ENCODE measurements at places on chromosomes 3 and 15.
A peak's percentile ranks its signal among the peaks of the same experiment; 100 is the strongest.

DNA sequence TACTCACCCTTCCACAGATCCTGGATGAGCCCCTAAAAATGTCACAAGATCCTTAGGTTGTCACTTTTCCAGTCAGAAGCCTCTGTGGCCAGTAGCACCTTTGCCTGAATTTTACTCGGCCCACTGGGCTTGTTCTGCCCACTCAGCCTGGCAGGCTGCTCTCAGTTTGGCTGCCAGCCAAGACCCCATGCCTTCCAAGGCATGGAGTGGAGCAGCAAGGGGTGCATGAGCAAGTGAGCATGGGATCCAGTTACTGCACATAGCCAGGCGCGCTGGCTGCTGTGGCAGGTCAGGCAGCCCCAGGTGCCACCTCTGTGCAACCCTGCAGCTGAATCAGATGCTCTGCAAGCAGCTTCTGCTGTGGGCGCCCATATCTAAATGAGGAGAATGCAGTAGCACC is 79.3 kb downstream of the CGGBP1 start:
- DNase-seq: no peak

DNA sequence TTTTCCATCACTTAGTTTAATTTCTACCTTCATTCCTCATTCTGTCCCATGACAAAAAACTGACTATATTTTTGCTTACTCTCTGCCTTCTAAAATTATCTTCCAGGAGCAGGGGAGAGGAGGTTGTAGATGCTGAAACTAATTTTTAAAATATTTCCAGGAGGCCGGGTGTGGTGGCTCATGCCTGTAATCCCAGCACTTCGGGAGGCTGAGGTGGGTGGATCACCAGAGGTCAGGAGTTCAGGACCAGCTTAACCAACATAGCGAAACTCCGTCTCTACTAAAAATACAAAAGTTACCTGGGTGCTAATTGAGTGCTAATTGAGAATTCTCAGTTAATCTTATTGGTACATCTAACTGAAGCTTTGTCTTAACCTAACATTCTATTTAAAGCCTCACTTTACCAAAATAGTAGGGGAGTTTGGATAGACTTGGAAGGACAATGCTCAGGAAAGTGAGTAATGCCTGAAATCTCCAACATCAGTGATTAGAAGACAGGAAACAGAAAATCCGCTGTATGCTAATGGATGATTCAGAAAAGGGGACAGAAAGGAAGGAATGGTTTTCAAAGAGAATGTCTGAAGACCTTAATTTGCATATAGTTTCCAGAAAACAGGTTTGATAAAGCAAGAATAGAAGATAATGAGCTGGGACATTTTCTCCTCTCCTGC is 336.1 kb downstream of the GBE1 start:
- no peak for DNase-seq

- DNase-seq: no peak
These were observed 152.1 kb upstream of the TBC1D5 start for GRCh38 chr3:17894434-17895060.

- no peak for DNase-seq
These were observed 55.3 kb upstream of the CCR4 start for GRCh38 chr3:32896143-32896542.

DNA sequence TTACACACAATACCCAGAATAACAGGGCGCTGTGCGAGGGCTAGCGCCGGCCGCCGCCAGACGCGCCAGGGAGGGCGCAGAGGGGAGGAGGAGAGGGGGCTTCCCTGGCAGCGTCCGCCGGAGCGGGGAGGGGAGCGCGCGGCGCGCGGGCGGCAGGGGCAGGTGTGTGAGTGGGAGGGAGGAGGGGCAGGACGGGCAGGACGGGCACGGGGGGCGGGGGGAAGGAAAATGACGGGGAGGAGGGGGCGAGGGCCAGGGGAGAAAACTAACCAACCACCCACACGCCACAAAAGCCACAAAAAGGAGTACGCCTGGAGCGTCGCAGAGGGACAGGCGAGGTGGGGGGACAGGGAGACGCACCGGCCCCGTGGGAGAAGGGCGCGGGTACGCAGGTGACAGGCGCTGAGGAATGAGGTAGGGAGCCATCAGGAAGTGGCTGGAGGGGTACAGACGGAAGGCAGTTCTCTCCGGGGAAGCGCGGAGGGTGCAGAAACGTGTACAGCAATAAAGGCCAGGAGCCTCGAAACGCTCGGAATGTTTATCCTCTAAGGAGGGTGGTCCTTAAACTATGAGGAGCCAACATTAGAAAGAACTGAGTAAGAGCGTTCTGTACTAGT is 610 bp upstream of the SATB1 start:
- peak; percentile 81 for DNase-seq

DNA sequence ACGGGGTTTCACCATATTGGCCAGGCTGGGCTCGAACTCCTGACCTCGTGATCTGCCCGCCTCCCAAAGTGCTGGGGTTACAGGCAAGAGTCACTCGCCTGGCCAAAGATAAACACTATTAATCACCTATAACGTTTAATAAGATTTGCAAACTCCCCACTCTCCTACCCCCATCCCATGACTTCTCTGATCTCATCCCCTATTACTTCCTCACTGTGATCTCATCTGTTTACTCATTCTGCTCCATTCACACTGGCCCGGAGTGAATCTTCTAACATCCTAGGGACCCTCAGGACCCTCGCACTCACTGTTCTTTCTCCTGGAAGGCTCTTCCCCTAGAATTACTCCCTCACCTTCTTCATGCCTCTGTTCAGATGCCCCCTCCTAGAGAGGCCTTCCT is 78.9 kb downstream of the DGKG start:
- no peak for DNase-seq

- DNase-seq: peak; percentile 20
These were observed 15.5 kb upstream of the ATP8B4 start for GRCh38 chr15:50134524-50135024.

GRCh38 chr3:42537350-42537749 is 34.9 kb downstream of the VIPR1 start:
- no peak for DNase-seq

DNA sequence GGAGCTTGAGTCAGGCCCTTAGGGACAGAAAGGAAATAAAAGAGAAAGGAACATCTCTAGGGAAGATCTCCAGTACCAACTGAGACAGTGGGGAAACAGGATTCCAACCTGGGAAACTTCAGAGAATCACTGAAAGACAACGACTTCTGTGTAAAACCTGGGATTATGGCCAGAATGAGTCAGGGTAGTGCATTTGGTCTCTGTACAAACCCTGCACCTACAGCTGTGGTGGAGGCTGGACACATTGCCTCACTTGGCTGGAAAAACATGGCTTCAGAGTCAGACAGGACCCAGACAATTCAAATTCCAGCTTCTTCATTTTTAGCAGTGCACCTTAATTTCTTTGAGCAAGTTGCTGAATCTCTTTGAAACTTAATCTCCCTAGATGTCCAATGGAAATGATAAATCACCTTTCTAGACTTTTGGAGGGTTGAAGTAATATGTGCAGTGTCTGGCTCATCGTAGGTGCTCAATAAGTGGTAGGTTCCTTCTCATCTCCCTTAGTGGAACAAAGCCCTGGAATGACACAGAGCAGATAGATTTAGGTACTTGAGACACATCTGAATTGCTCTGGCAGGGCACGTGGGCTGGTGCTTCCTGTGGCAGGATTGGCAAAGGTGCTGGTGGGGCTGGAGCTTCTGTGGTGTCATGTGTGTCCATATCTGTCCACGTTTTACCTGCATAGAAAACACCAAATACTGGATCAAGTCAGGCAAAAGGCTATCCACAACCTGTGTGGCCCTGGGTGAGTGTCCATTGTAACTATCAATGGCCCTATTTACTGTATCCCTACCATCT is 6.1 kb upstream of the CLSTN2 start:
- DNase-seq: no peak

DNA sequence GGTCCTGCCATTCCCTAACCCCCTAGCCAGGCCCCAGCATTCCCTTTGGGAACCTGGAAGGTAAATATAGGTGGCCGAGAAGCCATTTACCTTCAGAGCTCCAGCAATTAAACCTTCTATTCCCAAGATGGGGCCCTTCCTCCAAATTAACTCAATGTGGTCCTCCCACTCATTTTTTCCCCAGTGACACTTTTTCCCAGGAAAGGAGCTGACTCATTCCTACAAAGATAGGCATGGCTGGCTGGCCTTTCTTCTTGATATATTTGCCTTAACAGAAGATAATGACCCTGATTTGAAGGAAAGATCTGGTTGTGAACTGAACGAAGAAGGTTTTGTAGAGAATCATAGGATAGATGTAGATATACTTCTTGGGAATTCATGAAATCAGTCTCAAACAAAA is 279.0 kb upstream of the VEPH1 start:
- no peak for DNase-seq

DNA sequence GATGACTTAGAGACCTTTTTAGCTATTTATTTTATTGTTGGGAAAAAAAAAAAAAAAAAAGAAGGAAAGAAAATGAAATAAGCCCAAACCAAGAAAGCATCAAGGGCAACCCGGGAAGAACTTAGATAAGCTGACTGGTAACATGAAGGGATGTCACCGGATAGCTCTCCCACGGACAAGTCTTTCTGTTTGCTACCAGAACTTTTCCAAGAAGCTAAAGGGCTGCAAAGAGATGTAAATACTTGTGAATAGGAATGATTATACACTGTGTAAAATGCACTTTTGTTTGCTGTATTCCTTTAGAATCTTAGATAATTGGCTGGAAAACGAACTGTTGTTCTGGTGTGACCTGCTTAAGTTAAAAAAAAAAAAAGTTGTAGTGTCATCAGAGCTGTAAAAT is 2.8 kb downstream of the FOXB1 start:
- DNase-seq: no peak

- DNase-seq: no peak
These were observed 32.9 kb upstream of the RAD18 start for GRCh38 chr3:8996216-8996615.

- no peak for DNase-seq
These were observed 444.7 kb downstream of the MAGI1 start for GRCh38 chr3:65593780-65594752.

DNA sequence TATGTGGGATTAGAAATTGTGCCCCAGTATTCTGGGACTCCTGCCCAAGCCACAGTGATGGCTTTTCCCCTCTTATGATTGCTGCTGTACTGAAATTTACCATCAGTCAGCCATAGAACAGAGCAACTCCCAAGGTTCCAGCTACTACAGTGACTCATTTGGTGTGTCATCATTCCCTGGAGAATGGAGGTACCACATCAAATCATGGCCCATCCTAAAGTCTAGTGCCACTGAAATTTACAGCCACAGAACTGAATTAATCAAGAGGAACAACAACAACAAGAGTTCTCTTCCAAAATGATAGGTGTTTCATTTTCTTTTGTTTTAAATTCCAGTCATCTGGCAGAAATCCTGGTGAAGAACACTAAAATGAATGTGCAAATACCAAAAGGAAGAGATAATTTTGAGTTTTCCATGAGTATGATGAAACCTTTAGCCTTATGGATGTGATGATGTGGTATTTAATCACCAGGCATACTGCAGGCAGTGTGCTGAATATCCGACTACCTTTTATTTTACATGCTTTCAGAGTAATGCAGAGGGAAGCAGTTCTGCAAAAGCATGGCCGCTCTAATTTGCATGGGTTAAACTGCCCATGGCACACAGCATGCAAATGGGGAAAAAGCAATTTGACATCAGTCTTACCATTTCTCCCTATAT is 75.6 kb upstream of the SLC2A2 start:
- no peak for DNase-seq

DNA sequence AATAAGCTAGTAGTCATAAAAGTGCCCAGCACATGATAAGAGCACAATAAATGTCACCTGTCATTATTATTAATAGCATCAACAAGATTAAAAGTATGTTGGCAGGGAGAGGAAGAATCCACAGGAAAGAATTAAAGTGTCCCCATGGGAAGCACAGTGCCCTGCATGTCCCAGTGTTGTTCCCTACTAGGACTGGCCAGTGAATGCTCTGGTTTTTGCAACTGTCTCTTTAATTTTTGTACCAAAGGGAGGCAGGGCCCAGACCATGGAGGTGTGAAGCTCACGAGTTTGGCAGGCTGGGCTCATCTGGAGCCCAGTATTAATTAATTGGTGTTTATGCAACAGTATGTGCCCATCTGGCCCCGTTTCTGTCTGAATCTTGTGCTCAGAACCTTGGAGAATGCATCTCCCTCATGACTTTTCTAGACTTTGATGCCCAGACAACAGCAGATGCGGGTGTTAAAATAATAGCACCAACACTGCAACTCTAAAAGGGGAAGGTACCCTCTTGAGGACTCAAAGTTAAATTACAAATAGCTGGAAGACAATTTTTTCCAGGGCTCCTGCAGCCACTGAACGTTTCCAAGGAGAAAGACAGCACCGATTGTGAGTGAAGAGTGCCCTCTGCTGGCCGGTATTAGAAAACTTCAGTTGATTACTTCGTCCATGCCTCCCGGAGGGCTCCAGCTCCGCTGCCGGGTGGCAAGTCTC is 71.9 kb upstream of the SPATA12 start:
- DNase-seq: peak; percentile 73

DNA sequence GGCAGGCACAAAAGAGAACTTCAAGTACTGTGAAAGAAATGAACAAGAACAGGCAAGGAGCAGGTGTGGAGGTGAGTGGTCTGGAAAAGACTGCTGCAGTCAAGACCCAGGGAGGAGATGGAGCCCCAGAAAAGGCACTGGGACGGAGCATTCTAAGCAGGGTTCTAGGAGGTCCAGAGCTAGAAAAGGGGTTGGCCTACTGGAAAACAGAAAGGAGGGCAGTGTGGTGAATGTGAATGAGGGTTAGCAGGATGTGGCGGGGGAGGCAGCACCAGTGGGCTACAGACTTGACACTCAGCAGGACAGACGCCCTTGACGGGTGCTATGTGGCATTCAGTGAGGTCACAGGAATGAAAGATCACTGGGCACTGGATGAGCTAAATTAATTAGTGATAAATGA is 75.7 kb downstream of the SENP2 start:
- no peak for DNase-seq

GRCh38 chr3:29694783-29695182 is 413.9 kb downstream of the RBMS3 start:
- no peak for DNase-seq

DNA sequence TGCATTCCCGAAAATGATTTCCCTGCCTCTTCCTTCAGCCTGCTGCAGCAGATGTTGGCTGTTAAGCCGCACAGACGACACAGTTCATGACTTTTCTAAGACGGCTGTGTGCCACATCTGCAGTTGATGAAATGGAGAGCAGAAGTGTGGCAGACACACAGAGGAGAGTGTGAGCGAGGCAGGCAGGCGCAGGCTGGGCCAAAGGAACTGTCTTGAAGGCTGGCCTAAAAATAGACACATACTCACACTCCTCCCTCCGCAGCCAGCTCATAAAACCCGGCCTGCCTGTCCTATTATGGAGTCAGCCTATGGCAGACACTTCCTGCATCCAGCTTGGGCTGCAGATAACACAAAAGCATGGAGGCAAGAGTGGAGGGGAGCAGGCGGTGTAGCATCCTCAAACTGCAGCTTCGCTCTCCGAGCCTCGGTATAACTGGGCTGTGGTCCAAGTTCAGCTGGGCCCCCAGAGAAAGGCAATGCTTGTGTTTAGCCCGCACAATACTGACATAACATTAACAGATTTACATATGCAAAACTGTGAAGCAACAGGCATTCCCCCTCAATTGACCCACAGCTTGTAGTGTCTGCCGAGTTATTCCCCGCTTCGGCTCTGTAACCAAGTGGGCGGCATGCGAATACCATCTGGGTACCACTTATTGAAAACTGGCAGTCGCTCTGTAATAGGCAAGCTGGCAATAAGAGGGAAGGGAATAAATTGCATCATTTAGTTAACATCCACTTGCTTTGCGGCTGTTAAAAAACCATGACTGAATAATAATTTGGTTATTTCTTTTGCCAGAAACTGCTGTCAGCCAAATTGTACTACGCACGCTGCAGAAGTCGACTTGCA is 40.8 kb downstream of the FOXP1 start:
- DNase-seq: no peak

Measured in CD4-positive, alpha-beta T cell treated with Interleukin-17A for 1 hour (primary cell).